ENCODE measurements at places on chromosomes 5 and 9. TPM values are rescaled to one million over a fixed set of nuclear protein-coding genes. Genes with fewer than 3 reads are reported as not detected.

- no peak for DNase-seq
Observed at GRCh38 chr5:19099195-19099594, 888.8 kb downstream of the CDH18 start.

GRCh38 chr5:93884254-93884653, 142.9 kb upstream of the POU5F2 start:
- no peak for DNase-seq

GRCh38 chr5:95241161-95241560, 43.7 kb downstream of the MCTP1 start:
- DNase-seq: no peak

- no peak for DNase-seq
Observed at GRCh38 chr9:677461-678097, 163.9 kb upstream of the DMRT1 start.

GRCh38 chr5:84131372-84131771, 253.3 kb downstream of the EDIL3 start:
- no peak for DNase-seq

- DNase-seq: no peak
Observed at GRCh38 chr9:27129221-27129620, 20.2 kb downstream of the TEK start.

- DNase-seq: no peak
Observed at GRCh38 chr9:130539420-130540223, 39.8 kb upstream of the FUBP3 start.

- no peak for DNase-seq
Observed at GRCh38 chr9:77997611-77998284, 33.9 kb downstream of the GNAQ start.

GRCh38 chr9:131473198-131473885, 29.4 kb upstream of the POMT1 start:
- no peak for DNase-seq

DNA sequence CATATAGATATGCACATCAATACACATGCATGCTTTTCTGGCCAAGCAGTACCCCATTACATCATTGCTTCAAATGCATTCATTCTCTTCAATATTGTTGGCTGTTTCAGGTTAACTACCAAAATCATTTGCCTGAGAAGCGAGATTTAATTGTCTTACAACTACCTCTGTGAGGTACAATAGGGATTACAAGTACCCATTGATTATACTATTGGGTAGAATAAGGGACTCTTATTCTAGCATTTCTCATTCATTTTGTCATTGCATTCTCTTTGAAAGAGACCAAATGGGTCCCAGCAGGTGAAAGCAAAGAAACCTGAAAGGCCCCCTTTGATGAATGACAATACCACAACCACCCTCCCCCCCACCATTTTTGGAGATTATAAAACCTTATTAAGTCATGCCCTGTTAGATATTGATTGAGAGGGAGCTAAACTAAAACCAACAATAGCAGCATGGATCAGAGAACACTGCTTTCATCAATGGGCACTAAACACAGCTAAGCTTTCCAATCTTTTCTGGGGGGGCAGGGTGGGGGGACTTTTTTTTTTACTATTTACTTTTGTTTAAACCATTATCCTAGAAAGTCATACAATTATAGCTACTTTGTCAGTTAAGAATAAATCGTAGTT, 375.0 kb upstream of the CCNH start:
- no peak for DNase-seq

DNA sequence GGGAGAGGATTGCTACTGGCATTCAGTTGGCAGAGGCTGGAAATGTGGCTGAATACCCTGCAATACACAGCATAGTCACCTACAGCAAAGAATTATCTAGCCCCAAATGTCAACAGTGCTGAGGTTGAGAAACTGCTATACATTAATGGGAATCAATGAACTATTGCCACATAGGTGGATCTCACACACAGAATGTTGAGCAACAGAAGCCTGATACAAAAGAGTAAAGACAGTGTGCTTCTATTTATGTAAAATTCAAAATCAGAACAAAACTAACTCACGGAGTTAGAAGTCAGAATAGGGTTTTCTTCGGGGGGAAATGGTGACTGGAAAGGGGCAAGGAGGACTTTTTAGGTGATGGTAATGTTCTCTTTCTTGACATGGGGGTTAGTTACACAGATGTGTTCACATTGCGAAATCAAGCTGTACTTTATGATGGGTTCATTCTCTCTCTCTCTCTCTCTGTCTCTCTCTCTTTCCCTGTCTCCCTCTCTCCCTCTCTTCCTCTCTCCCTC, 45.7 kb upstream of the PANK3 start:
- no peak for DNase-seq

GRCh38 chr9:1929134-1929533, 86.0 kb upstream of the SMARCA2 start:
- no peak for DNase-seq

- no peak for DNase-seq
Observed at GRCh38 chr9:71441266-71441665, 319.8 kb upstream of the TRPM3 start.

DNA sequence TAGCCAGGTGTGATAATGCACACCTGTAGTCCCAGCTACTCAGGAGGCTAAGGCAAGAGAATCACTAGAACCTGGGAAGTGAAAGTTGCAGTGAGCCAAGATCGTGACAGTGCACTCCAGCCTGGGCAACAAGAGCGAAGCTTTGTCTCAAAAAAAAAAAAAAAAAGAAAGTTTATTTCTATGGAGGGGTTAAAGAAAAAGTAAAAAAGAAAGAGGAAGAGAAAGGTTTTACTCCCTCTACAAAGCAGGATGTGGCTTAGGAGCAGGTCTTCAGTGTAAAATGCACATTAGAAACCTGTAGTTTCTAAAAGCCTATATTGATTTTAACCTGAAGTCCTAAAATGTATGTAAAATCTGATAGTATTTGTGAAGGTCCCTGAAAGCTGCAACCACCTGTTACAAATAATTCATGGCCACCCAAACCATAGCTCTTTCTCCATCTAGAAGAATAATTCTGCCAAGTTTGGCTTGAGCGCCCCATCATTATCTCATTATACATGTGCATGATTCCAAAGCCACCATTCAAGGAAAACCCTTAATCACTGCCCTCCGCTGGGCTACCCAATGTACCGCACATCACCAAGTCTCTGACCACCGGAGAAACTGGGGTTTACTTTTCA, 3.4 kb downstream of the FNBP1 start:
- DNase-seq: no peak

- no peak for DNase-seq
Observed at GRCh38 chr5:75886706-75887105, 169.5 kb upstream of the POC5 start.

GRCh38 chr9:38009035-38009501, 60.0 kb downstream of the SHB start:
- DNase-seq: no peak

GRCh38 chr5:95924720-95925377, 36.8 kb downstream of the ELL2 start:
- DNase-seq: no peak

DNA sequence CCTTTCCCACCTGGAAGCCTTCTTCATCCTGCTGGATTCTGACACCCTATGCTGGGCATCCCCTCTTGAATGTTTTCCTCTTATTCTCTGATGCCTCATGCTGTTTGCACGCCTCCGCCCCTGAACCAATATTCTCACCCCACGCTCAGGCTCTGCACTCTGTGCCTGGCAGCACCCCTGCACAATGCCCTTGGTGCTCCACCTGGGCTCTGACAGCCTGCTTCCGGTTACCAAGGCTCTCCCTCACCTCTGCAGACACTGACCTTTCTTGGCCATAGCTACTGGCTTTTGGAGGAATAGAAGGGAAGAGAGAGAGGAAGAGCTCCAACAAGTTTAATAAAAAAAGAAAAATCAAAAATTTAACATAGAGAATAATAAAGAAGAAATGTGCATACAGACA, 108.7 kb upstream of the SHB start:
- no peak for DNase-seq

DNA sequence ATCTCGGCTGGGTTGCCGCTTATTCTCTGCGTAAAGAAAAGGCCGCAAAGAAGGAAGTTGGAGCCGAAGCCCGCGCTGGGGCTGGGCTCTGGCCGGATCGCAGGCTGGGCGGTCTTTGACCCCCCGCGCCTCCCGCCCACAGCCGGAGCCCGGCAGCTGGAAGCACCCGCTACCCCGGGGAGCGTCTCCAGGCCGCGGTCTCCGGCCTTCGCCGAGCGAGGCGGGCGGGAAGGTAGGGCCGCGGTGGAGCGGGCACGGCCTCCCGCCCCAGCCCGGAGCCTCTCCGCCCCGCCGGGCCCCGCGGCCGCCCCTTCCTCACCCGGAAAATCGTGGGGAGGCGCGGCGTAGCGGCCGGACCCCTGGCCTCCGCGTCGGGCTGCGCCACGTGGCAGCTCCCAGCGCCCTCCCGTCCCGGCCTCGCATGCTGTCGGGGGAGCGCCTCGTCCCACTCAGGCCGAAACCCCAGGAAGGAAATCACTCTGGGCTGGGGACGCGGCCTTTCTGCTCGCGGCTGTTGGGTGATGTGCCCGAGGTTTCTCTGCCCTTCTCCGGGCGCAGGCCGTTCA, 12.0 kb downstream of the FOXD1 start:
- no peak for DNase-seq

The ANKRD18A gene
- 0.42 TPM for total RNA-seq

The ACER2 gene
- total RNA-seq: 3.8 TPM

The PTGDS gene
- 5,432 TPM for total RNA-seq

The DDX46 gene
- total RNA-seq: 47.5 TPM

The ABCA2 gene
- total RNA-seq: 214 TPM

The ASPN gene
- 18.4 TPM for total RNA-seq

The ERAP2 gene
- total RNA-seq: 10.5 TPM

The PCDHA4 gene
- 1.6 TPM for total RNA-seq

The IL17B gene
- 89.8 TPM for total RNA-seq

The RFX3 gene
- 10.9 TPM for total RNA-seq

The CD180 gene
- 0.21 TPM for total RNA-seq

Measured in tibial nerve (tissue), 4 donors.